Hematopoietic multipotent progenitor cell treated with erythropoietin and hydrocortisone succinate and interleukin-3 and kit ligand, for 17 days (in vitro differentiated cells): ENCODE measurements at places on chromosomes 11 and 22.
A peak's percentile ranks its signal among the peaks of the same experiment; 100 is the strongest.

DNA sequence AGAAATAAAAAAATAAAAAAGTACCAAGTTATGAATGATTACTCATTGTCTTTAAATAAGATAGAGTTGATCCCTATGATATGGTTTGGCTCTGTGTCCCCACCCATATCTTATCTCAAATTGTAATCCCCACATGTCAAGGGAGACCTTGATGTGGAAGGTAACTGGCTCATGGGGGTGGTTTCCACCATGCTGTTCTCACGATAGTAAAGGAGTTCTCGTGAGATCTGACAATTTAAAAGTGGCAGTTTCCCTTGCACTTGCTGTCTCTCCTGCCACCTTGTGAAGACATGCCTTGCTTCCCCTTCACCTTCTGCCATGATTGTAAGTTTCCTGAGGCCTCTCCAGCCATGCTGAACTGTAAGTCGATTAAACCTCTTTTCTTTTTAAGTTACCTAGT, 18.8 kb downstream of the QSER1 start:
- no peak for DNase-seq

GRCh38 chr11:118657238-118657637, 22.2 kb downstream of the TREH start:
- no peak for DNase-seq

DNA sequence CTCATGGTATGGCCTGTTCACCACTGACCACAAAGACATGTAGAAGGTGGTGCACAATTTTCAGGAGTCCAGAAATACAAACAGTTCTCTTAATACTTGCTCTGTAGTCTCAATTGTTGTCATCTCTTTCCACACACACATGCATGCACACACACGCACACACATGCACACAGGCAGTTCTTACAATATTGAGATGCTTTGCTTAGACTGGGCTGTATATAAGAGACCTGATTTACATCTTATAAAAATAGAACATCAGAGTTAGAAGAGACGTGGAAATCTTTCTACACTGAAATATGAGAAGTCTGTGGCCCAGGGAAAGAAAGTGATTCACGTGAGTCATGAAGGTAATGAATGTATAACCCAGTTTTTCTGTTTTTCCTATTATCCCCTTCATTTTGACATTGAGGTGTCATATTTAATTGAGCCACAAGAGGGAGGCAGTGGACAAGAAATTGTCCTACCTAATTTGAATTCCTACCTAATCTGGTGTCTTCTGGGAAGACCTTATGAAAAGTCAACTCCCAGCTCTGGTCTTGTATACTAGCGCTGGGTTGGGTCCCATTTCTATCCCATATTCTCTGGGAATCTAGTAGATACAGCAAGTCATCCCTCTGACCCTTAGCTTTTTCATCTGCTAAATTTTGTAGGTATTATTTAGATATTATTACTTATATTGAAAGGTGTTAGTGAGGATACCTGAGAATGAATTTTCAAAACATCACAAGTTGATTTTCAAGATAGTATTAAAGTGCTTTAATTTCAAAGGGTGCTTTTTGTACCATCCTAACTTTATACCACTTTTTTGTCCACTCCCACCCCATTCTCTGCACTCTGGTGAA, 14.9 kb upstream of the MS4A4A start:
- DNase-seq: peak; percentile 12

- no peak for DNase-seq
Observed at GRCh38 chr11:104798789-104799188, 99.5 kb downstream of the CASP12 start.

- DNase-seq: no peak
Observed at GRCh38 chr22:39974065-39974464, 13.9 kb downstream of the TMA7B start.

DNA sequence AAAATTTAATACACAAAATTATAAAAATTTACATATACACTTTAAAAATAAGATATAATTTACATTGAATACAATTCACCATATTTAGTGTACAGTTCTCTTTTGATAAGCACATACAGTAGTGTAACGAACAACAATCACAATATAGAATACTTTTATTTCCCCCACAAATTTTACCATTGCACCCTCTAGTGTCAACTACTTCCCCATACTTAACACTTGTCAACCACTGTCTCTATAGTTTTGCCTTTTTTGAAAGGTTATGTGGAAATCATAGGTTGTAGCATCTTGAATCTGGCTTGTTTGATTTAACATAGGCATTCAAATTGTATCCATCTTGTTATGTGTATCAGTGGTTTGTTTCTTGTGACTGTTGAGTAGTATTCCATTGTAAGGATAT, 21.3 kb upstream of the PANX1 start:
- DNase-seq: no peak

DNA sequence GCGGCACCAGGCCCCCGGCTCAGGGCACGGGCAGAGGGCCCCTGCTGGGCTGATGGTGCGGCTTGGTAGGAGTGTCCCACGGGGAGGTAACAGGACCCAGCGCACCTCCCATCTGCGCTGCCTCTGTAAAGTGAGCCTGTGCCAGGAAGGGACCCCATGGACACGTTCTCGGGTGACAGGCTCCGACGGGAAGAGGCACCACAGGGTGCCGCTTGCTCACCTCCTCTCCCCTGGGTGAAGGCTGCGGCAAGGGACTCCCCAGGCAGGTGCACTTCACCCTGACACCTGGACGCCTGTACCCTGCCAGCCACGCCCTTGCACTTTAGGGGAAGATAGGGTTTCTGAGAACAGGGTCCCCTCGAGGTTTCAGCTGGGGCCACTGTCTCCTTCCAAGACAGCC, 48.1 kb downstream of the SHANK2 start:
- no peak for DNase-seq

DNA sequence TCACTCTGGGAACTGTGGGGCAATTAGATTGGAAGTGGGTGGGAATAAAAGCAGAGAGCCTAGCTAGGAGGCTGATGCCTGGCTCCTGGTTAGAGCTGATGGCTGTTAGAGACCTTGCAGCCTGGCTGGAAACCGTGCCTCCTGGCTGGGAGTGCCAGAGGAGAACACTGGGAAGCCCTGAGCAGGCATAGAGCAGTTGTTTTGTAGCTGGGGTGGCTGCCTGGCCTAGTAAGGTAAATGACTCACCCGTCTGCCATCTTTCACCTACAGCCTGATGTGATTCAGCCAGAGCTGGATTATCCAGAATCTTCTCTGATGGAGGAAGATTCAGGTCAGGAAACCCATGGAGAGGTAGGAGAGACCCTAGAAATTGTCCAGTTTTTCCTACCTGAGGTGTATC, 6.1 kb downstream of the UQCR10 start:
- DNase-seq: no peak

DNA sequence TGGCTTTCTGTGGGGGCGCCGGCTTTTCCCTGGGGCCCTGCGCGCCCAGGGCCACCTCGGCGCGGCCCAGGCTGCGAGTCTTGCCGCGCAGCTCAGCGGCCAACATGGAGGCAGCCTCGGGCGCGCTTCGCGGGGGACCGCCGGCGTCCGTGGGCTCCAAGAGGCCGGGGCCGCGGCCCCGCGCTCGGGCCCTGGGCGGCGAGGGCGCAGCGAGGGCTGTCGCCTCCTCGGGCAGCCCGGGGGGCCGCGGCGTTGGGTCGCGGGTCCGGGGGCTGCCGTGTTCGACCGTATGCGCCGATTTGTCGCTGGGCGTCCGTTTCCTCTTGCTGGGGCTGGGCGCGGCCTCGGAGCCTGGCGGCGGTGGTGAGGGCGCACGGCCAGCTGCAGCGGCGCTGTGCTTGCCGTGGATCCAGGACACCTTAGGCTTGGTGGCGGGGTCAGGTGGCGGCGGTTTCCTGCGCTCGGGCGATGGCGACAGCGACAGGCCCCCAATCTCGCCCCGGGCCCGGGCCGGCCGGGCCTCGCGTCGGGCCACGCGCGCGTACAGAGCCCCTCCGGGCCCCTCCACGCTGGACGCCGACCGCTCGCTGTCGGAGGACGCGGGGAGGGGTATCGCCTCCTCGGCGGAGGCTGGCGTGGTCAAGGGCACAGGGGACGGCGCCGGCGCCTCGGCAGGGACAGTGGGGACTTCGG, 11.9 kb downstream of the SCARF2 start:
- DNase-seq: no peak
